ENCODE measurements at places on chromosomes 7 and 10. TPM values are rescaled to one million over a fixed set of nuclear protein-coding genes. Genes with fewer than 3 reads are reported as not detected.

The EPO gene
- total RNA-seq: not detected

The GALNT11 gene
- 85.1 TPM for total RNA-seq

The KDM7A gene
- 13.7 TPM for total RNA-seq

The EPHA1 gene
- 11.1 TPM for total RNA-seq

The RNF148 gene
- total RNA-seq: 4.8 TPM

The PIP gene
- not detected for total RNA-seq

The DOCK1 gene
- total RNA-seq: 96.6 TPM

The DHTKD1 gene
- 34.7 TPM for total RNA-seq

The SYNPO2L gene
- 5.0 TPM for total RNA-seq

The GIMAP5 gene
- total RNA-seq: 17.0 TPM

The RAMP3 gene
- total RNA-seq: 25.7 TPM

The CPA2 gene
- total RNA-seq: 0.18 TPM

The AGAP9 gene
- total RNA-seq: 7.9 TPM

The GPRIN2 gene
- 8.2 TPM for total RNA-seq

The OR2A1 gene
- 0.29 TPM for total RNA-seq

The ACTA2 gene
- 220 TPM for total RNA-seq

The ENTPD1 gene
- total RNA-seq: 28.9 TPM

The KCNIP2 gene
- total RNA-seq: 5.1 TPM

The PRKCQ gene
- total RNA-seq: 17.2 TPM

The DDC gene
- total RNA-seq: 32.0 TPM

The LOXL4 gene
- total RNA-seq: 5.0 TPM

The ZNF365 gene
- total RNA-seq: 0.35 TPM

Measured in metanephros (tissue), 2 donors.